ENCODE measurements at places on chromosomes 3 and 15.
A peak's percentile ranks its signal among the peaks of the same experiment; 100 is the strongest.

DNA sequence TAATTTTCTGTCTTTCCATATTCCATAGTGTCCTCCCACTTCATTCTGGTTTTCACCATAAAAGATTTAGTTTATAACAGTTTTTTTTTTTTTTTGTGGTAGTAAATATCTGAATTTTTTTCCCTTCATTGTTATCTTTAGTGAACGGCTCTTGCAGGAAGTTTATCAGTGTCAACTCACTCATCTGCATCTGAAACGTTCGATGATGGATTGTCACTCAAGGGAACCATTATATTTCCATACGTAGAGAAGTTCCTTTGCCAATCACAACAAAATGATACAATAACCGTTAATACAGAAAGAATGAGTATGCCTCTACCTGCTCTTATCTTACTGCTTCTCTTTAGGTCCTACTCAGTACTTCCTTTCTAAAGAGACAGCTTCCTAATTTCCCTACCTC, 651.2 kb upstream of the KCNMB2 start:
- DNase-seq, result no peak

DNA sequence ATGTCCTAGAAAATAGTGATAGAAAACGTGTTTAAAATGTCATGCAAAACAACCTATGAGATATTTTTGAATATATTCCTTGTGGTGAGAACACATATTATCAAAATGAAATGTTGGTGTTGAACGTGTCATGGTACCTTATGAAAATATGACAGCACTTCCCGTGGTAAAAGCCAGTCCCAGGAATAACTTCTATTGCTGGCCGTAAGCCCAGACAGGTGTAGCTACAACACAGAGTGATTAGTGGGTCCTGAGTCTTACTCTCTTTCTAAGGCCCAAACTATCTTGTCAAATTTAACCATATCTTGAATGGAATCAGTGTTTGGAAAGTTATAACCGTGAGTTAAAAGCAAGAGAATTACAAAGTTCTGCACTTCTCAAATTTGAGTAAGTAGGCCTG, 24.1 kb downstream of the RARB start:
- DNase-seq, result no peak

- DNase-seq, result no peak
These were observed 33.4 kb upstream of the SCAANT1 start for GRCh38 chr3:63945558-63946096.

DNA sequence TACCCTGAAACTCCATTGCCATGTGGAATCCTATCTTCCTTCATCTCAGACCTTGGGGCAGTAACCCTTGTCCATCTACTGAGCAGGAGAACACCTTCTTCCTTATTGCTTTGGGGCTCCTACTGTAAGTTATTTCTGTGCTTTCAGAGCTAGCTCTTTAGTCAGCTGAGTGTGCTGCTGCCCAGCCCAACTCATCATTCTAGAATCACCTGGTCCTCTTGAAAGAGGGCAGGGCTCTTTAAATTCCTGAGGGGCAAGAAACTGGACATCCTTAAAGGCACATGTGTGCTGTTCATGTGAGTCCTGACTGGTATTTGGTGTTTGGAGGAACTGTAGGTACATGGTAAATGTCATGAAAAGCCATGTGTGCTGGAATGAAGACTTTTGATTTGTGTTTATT, 140.9 kb downstream of the ARNT2 start:
- no peak for DNase-seq

DNA sequence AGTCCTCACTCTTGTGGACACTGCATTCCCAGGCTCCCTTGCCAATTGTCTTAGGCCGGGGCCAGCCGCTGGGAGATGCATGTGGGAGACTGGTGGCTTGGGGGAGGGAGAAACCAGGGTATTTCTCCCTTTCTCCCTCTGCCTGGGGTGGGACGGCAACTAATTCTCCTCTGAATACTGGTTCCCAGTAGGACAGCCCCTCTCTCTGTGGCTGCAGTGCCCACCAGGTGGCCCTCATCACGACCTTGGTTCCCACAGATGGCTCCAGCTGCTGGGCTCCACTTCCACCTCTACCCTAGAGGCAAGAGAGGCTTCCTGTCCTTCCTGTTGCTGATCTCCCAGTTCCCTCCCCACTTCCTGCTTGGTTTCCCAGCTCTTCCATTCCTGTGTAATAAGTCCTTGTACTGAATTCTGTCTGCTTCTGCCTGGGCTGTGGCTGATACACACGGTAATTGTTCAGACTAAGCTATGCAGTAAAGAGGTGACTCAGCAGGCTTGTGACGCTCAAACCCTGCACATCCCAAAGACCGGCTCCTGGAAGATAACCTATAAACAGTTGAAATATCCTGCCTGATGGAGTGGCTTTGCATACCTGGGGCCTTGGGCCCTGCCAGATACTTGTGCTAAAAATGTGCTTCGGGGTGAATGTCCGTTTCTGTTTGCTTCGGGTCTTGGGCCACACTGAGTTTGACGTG, 20.4 kb upstream of the COPG1 start:
- no peak for DNase-seq

- DNase-seq, result no peak
These were observed 368.7 kb upstream of the TBL1XR1 start for GRCh38 chr3:177565981-177566380.

DNA sequence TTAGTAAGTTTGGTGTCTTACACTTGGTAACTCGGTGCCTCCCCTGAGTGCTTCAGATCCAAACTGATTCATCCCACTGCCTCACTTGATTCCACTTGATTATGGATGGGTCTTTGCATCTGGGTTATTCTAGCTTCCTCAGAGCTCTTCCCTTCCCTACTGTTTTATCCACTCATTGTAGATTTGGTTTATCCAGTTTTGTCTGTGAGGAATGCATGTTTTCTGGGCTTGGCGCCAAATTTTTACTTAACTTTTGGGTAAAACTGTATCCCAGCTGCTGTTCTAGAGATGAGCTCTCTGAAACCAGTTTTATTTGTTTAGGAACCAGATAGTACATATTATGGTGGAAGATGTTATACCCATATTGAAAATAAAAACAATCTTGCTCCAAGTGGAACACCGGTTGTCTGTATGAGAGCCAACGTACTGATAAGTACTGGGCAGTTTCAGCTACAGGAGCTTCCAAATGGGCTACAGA, 20.9 kb downstream of the RAD54L2 start:
- DNase-seq, result no peak

DNA sequence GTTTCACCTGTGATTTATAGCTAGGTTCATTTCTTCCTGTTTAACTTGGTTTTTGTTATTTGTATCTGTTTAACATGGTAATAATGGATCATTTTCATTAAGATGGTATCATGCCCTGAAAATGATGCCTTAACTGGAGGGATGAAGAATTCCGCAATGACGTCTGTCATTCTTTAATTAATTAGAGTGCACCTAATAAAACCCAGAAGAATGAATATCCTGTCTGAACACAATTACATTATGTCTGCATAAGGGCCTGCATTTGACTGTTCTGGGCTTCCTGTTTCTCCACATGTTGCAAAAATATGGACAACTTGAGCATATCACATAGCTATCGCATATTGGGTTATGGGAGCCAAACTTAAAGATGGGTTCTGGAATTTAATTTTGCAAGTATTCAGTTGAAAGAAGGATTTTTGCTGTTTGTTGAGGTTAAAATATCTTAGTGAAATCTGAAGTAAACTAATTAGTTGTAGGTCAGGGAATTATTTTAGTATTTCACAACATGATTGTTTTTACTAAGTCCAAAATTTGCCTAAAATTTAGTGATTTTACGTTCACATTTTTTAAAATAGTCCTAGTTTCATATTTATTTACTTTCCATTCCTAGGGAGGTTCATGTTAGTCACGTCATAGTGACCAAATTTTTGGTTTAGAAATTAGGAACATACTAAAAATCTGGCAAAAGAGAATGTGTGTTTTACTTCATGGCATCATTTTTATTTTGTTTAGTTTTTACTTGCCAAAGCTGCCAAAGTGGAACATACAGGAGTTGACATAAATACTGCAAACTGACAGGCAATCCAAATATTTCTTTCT, 321.0 kb upstream of the TGFBR2 start:
- no peak for DNase-seq

- DNase-seq, result no peak
These were observed 281.0 kb upstream of the TBL1XR1 start for GRCh38 chr3:177478170-177478867.

- no peak for DNase-seq
These were observed 98.5 kb downstream of the SST start for GRCh38 chr3:187571701-187572100.

- no peak for DNase-seq
These were observed 48.8 kb downstream of the PIK3CB start for GRCh38 chr3:138785951-138786350.

DNA sequence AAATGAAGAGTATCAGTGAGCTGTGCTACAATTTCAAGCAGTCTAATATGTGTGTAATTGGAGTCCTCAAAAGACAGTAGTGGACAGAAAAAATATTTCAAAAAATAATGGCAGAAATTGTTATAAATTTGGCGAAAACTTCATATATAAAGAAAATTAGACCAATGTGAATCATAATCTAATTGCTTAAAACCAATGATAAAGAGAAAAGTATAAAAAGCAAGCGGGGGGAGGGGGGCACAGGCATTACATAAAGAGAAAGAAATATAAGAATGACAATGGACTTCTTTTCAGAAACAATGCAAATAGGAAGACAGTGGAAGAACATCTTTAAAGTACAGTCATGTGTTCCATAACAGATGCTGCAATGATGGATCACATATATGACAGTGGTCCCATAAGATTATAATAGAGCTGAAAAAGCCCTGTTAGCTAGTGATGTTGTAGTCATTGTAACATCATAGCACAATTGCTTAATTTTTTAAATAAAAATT, 7.9 kb upstream of the PXYLP1 start:
- DNase-seq, result no peak

DNA sequence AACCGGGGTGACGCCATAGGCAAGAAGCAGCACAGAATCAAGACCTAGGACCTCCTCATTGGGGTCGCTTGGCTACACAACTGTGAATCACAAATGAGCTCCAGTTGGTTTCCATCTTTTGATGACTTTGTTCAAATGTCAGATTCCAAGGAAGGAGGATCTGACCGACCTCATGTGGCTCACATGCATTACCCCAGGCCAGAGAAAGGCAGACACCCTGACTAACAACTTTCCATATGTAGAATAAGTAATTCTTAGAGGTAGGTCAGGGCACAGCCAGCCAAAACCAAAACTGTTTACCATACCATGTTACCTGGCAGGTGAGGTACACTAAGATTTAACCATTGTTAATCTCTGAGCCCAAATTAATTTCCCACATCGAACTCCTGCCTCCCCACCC, 96.5 kb downstream of the CCNL1 start:
- no peak for DNase-seq

- no peak for DNase-seq
These were observed 107.9 kb downstream of the GMPS start for GRCh38 chr3:155978324-155978723.

GRCh38 chr3:97187771-97188170, 373.4 kb downstream of the EPHA6 start:
- DNase-seq, result no peak

GRCh38 chr15:83720468-83720867, 66.5 kb downstream of the ADAMTSL3 start:
- DNase-seq, result no peak

GRCh38 chr15:48569591-48570302, 75.8 kb downstream of the FBN1 start:
- no peak for DNase-seq

GRCh38 chr3:141905129-141905528, 28.7 kb downstream of the ATP1B3 start:
- DNase-seq, result no peak

DNA sequence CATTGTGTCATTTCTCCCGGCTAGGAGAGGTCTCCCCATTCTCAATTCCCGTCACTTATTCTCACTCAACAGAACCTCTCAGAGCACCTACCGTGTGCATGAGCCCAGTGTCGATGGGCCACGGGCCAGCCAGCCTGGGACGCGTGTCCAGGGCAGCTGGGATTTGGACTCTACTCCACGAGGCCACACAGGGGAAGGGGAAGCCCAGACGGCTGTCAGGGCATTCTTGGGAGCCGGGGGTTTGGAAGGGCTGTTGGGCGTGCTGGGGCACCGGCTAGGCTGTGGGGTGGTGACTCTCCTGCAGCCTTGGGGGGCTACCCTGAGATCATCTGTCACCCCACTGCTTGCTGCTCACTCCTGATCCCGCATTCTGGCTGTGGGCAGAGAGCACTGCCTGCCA, 41.7 kb upstream of the PCSK6 start:
- no peak for DNase-seq

GRCh38 chr3:116958291-116958690, 248.7 kb downstream of the TUSC7 start:
- DNase-seq, result no peak

GRCh38 chr3:151283907-151284461, 5.6 kb upstream of the P2RY14 start:
- DNase-seq, result peak; percentile 42

DNA sequence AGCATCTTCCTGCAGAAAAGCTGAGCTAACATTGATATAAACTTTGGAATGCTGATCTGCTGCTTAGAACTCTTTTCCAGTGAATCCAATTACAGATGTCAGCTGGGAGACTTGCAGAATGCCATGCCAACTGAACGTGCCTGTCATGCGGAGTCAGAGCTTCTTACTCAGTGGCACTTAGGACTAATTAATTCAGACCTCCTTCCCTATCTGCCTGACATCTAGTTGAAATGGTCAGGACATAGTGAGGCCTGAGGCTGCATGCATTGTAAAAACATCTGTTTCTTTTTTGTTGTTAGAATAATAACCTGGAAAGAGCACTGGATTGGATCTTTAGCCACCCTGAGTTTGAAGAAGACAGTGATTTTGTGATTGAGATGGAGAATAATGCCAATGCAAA, 112.6 kb downstream of the USP13 start:
- no peak for DNase-seq

DNA sequence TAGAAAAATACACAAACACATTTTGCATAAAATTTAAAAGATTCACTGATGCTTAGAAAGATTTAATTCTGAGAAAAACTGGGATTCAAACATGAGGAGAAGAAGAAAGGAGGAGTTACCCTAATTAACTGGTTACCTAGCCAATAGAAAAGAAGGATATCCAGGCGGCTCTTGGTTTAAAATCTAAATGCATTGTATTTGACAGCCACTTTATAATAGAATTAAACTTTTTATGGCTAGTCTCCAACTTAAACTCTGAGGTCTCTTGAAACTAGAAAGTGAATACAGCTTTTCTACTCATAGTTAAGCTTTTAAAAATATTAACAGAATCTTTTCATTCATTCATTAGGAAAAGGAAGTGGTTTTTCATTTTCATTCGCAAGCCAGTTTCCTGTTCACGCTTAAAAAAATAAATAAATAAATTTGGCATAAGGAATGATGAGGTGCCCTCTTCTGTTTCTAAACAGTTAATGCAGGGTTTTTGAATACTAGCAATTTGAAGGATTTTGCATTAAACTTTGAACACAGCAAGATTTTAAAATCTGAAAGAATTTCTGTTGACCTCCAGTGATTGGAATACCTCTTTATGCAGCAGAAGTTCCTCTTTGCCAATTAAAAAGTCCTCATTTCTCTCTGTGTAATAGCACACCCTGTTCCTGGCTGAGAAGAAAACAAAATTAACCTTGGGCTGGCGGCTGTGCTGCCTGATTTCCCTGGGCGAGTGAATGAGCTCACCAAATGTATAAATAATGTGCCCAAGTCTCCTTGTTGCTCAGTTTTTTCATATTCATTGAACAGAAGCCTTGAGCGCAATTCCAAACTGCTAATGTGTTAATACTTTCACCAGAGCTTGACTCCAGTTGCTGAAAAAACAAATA, 105.1 kb downstream of the ZMAT3 start:
- no peak for DNase-seq

GRCh38 chr15:51736069-51736468, 1.4 kb downstream of the LYSMD2 start:
- DNase-seq, result no peak

- DNase-seq, result no peak
These were observed 234.5 kb downstream of the SATB1 start for GRCh38 chr3:18190646-18191045.

GRCh38 chr15:80173022-80173759, 20.4 kb downstream of the FAH start:
- peak; percentile 63 for DNase-seq
